T-helper 17 cell (primary cell): ENCODE measurements at places on chromosomes 5 and 9.
A peak's percentile ranks its signal among the peaks of the same experiment; 100 is the strongest.

- no peak overlapping the region for H3K4me3 ChIP-seq
- no peak for DNase-seq
- no peak overlapping the region for H3K27ac ChIP-seq
- H3K4me1 ChIP-seq: peaks cover 12% of the 10 kb centered on the region
- peaks cover 10% of the 10 kb centered on the region for H3K36me3 ChIP-seq
- H3K27me3 ChIP-seq: no peaks in the 10 kb centered on the region
Observed at GRCh38 chr5:143056339-143056704, 286.1 kb downstream of the ARHGAP26 start.

DNA sequence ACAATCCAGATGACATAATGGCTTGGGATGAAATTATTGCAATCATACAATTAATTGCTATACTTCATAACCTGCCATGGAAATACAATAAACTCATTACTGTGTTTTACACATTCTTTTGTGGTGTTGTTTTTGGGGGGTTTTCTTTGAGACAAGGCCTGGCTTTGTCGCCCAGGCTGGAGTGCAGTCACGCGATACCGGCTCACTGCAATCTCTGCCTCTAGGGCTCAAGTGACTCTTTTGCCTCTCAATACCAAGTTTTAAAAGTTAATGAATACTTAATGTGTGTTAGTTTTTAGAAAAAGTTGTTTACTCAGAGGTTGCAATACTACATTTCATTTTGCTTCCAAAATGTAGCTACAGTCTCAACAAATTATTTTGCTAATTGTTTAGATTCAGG is 598.4 kb downstream of the CHSY3 start:
- H3K27me3 ChIP-seq: no peaks in the 10 kb centered on the region
- H3K4me1 ChIP-seq: peaks cover 2% of the 10 kb centered on the region
- no peak overlapping the region for H3K27ac ChIP-seq

DNA sequence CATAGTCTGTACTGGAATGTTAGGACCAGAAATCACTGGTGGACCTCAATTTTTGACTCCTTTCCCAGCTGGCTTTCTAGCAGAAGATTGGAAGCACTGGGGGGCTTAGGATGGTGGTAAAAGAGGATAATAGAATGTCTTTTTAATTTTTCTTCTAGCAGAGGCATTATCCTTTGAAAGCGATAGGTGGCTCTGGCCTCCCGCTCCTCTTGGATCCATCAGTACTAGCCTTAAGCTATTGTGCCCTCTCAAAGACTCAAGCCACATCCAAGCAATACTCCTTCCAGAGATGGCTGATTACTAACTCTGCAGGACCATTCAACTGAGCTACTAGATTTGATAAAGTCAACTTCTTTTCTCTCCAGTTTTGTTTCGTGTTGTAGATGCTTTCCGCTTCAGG is 610.6 kb downstream of the CDH12 start:
- H3K4me1 ChIP-seq: no peaks in the 10 kb centered on the region
- H3K27ac ChIP-seq: no peak overlapping the region
- DNase-seq: no peak
- H3K27me3 ChIP-seq: no peaks in the 10 kb centered on the region

GRCh38 chr9:82829818-82830217 is 233.1 kb downstream of the RASEF start:
- H3K27me3 ChIP-seq: no peaks in the 10 kb centered on the region
- H3K27ac ChIP-seq: no peak overlapping the region
- no peak overlapping the region for H3K4me3 ChIP-seq
- no peak for DNase-seq
- H3K4me1 ChIP-seq: no peaks in the 10 kb centered on the region
- H3K36me3 ChIP-seq: no peaks in the 10 kb centered on the region

DNA sequence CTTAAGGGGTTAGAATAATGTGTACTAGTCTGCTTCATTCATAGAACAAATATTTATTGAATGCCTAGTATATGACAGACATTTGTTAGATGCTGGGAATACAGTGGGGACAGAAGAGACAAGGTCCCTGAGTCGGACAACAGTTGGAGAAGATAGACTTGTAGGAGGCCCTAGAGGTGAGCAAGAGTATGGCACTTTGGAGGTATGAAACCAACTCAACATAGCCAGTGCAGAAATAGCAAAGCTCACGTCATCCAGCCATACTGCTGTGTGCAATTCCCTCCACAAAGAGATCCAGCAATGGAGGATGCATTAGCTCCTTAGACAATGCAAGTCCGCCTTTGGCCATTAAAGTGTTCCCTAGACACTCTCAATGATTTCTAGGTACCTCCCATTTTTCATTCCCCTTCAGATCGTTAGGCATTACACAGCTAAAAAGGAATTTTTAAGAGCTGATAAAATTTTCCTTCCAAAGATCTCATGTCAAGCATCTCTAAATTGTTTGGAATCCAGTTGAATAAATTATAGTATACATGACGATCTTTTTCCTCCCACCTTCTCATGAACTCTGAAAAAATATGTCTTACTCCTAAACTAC is 1949.6 kb upstream of the WWC1 start:
- H3K4me3 ChIP-seq: no peak overlapping the region
- H3K27me3 ChIP-seq: no peaks in the 10 kb centered on the region
- H3K36me3 ChIP-seq: no peaks in the 10 kb centered on the region
- H3K4me1 ChIP-seq: no peaks in the 10 kb centered on the region
- no peak for DNase-seq

GRCh38 chr5:141223112-141223783 is at the start of gene PCDHB14:
PCDHB14 (plus strand) TSS chr5:141223343; CDS start chr5:141223506, 163 bp downstream.
- no peak within 1 kb of the TSS for H3K27ac ChIP-seq
- peaks cover 2% of the 10 kb centered on the region for H3K36me3 ChIP-seq
- peaks cover 29% of the 10 kb centered on the region for H3K27me3 ChIP-seq

- peaks cover 4% of the 10 kb centered on the region for H3K36me3 ChIP-seq
- H3K4me1 ChIP-seq: peaks cover 11% of the 10 kb centered on the region
- DNase-seq: no peak
- no peak overlapping the region for H3K4me3 ChIP-seq
- H3K27ac ChIP-seq: no peak overlapping the region
Observed at GRCh38 chr9:6843742-6844141, 86.0 kb downstream of the KDM4C start.

DNA sequence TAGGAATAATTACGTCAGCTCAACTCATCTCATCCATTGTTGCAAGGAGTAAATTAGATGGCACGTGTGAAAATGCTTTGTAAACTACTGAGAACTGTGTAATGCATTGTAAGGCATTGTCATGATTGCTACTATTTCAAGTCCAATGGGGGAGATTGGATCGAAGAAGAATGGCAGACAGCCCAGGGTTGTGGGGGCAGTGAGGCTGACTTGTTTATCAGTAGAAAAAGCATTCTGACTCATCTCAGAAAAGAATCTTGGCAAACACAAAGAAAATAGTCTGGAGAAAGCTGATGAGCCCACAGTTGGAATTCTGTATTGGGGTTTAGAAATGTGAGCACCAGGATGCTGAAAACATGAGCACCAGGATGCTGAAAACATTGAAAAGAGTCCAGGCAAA is 28.0 kb upstream of the DAP start:
- DNase-seq: no peak
- no peaks in the 10 kb centered on the region for H3K4me1 ChIP-seq
- H3K36me3 ChIP-seq: no peaks in the 10 kb centered on the region

DNA sequence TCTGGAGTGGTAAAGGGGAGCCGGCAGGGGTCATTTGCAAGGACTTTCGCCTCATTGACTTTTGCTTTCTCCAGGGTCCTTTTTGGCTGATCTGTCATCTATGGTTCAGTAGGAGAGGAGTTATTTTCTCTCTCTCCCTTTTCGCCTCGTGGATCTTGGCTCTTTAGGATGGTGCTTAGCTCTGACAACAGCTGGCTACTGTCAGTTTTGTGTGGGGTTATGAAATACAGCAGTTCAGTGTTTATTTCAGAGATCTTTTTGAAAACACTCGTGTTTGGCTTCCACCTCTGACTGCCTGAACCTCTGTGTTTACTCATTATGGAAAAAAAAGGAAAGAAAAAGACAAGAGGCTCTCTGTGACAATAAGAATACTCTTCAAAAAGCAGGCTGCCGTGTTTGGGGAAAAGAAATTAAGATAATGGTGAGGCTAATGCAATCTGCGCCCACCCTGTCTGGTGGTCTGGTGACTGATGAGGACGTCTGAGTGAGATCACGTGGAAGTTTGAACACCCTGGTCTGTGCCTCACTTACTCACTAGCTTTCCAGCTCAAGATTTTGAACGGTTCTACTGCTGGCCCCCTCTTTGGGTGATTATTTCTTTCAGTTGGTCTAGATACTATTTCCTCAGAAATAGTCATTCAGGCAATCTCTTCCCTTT is 567.7 kb downstream of the CAAP1 start:
- no peaks in the 10 kb centered on the region for H3K27me3 ChIP-seq
- DNase-seq: no peak
- no peaks in the 10 kb centered on the region for H3K4me1 ChIP-seq
- no peak overlapping the region for H3K27ac ChIP-seq

DNA sequence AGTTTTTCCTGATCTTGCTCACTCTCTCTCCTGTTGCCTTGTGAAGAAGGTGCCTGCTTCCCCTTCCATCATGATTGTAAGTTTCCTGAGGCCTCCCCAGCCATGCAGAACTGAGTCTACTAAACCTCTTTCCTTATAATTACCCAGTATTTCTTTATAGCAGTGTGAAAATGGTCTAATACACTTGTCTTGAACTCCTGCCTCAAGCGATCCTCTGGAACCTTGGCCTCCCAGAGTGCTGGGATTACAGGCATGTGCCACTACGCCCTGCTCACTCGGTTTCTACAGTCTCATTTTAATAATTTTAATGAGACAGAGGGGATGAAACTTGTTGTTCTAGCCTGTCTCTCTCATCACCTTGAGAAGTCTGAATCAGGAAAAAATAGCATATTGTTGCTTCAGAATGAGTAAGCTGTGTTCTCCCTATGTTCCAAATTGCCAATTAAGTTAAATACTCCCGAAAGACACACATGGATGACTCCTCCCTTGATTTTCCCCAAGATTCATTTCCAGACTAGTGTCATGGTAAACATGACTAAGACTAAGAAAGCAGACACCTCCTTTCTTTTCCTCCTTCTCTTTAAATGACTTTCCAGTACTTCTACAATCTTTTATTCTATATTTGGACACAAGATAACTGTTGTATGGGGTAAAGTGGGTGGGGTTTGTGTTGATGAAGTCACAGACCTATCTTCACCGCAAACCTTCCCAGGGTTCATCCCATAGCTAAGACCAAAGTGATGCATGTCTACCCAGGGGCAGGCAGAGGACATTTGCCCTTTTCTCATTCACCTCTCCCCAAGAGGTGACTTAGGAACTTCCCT is 7.8 kb upstream of the DNAJC18 start:
- peaks cover 42% of the 10 kb centered on the region for H3K4me1 ChIP-seq
- peak overlapping the region; percentile 89 for H3K27ac ChIP-seq
- DNase-seq: no peak
- peaks cover 2% of the 10 kb centered on the region for H3K36me3 ChIP-seq
- H3K4me3 ChIP-seq: no peak overlapping the region

DNA sequence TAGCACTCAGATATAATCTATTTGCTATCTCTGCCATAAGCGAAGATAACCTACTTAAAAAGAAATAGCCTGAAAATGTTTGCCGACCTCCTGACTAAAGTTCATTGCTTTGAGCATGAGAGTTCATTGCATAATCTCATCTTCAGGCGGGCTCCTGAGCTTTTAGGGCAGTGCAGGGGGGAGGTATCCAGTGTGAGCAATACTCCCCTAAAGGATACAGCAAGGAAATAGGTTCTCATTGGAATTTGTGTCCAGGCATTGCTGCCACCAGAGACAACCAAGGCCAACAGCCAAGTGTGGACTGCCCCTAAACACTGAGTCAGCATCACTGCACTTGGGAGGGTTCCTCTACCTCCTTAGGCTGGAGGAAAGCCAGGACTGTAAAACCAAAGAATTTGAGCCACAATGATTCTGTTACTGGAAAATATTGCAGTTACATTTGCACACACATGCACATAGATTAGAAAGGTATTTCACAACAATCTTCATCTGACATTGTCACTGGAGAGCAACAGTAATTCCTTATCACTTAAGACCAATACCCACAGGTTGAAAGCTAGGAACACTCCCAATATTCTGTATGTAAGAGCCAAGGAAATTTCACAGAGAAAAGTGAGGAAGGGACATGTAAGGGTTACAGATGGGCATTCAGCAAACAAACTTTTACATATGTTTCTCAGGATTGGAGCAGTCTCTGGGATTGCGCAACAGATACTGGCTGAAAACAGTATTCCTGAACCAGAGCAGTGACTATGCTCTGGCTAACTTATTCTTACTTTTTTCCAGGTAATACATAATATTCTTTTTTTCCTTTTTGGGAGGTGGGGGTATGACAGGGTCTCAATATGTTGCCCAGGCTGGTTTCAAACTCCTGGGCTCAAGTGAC is 98.6 kb upstream of the TLE1 start:
- H3K4me3 ChIP-seq: no peak overlapping the region
- no peaks in the 10 kb centered on the region for H3K36me3 ChIP-seq
- no peak overlapping the region for H3K27ac ChIP-seq
- DNase-seq: no peak

GRCh38 chr9:135289081-135289491 is 190.5 kb upstream of the PPP1R26 start:
- DNase-seq: no peak
- peaks cover 45% of the 10 kb centered on the region for H3K27me3 ChIP-seq
- H3K4me3 ChIP-seq: no peak overlapping the region
- H3K27ac ChIP-seq: no peak overlapping the region
- peaks cover 6% of the 10 kb centered on the region for H3K4me1 ChIP-seq
- H3K36me3 ChIP-seq: peaks cover 3% of the 10 kb centered on the region

GRCh38 chr9:95226921-95227320 is 90.6 kb downstream of the FANCC start:
- no peak overlapping the region for H3K27ac ChIP-seq
- no peaks in the 10 kb centered on the region for H3K27me3 ChIP-seq
- H3K36me3 ChIP-seq: peaks cover 3% of the 10 kb centered on the region
- no peak overlapping the region for H3K4me3 ChIP-seq

DNA sequence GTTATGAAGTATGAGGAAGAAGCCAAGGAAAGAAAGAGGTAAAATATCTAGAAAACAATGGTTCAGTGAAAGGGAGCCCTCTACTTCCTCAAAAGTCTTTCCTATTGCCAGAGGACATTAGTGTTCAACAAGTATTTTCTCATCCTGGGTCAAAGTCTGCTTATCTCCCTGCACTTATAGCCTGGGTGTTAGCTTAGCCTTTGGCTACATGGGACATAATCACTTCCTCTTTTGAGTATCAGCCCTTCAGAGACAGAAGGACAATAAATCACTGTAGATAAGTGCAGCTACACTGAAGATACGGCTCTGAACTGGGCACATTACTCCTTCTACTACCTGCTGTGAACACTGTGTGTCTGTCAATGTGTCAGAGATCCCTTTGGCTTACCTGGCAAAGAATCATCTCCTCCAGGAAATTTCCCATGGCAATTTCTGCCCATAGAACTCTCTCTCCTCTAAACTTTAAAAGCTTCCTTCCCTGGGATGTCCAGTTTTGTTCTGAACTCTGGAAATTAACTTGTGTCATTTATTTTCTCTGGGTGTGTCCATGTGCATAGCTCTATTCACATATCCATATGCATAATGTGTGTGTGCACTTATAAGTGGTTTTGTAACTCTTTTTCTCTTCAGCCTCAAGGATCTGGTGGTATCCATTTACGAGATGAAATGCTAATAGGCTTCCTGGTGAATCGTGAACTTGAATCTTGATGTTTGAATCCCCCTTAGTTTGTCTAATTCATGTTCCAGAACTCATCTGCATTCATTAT is 30.0 kb upstream of the RECK start:
- H3K4me1 ChIP-seq: peaks cover 13% of the 10 kb centered on the region
- DNase-seq: no peak
- H3K4me3 ChIP-seq: no peak overlapping the region
- peaks cover 5% of the 10 kb centered on the region for H3K36me3 ChIP-seq
